Activated CD4-positive, alpha-beta T cell treated with anti-CD3 and anti-CD28 coated beads, Interleukin-10, Interleukin-2, amounts not matched to agents 100 ng/mL and 50 ng/mL, durations not matched to agents 16 hours and 8 hours (primary cell): ENCODE measurements at places on chromosomes 1 and 21.

- no peak for DNase-seq
These were observed 1.9 kb upstream of the OR2T10 start for GRCh38 chr1:248599396-248599795.

DNA sequence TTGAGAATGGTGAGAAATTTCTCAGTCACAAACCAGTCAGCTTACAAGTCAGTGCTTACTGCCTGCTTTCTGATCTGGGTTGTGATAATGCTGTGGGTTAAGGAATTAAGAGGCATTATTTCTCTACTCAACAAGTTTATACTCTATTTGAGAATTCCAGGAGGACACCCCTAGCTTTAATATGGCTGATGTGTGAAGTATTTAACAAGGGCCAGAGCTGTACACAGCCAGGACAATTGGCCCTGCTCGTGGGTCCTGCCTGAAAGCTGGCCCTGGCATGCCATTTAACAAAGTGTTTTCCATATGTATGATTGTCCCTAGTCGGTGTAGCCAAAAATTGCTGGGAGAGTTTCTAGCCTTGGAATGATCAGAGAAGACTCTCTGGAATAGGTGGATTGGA is 43.2 kb downstream of the HHAT start:
- no peak for DNase-seq

GRCh38 chr1:40855513-40855912 is 6.7 kb downstream of the CITED4 start:
- DNase-seq = peak; percentile 17

GRCh38 chr1:19412654-19413053 is 72.7 kb downstream of the CAPZB start:
- no peak for DNase-seq

GRCh38 chr1:147167365-147167764 is 4.9 kb downstream of the PRKAB2 start:
- DNase-seq = no peak

- DNase-seq = no peak
These were observed 81.9 kb downstream of the SPATA17 start for GRCh38 chr1:217712925-217713597.

- DNase-seq = no peak
These were observed 44.2 kb upstream of the KCNE2 start for GRCh38 chr21:34319585-34319984.

DNA sequence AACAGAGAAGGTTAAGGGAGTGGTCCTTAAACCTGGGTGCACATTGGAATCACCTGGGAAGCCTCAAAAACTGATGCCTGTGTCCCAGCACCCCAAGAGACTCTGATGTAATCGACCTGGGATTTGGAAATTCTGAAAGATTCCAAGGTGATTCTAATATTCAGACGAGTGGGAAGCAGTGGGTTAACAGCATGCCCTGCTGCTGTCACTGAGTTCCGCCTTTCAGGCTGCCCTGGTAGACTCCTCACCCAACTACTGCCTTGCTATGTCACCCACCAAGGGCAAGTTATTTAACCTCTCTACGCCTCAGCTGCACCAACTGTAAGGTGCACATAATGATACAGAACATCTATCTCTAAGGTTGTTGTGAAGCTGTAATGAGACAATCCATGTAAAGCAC is 59.2 kb downstream of the CD34 start:
- DNase-seq = no peak

DNA sequence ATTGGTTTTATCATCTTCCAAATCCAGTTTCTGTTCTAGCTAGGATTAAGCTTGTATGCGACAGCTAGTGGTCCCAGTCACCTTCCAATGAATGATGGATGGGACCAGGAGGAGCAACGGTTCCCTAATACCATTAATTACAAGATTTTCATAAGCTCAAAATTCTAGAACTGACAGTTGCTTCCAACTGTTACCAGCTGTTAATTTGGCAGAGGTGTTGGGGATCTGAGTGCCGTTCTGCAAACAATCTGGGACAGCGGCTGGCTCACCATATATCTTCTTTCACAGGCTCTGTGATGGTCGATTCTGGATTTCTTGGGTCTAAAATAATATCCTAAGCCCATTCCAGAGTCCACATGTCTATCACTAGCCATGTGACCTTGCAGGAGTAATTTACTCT is 34.5 kb upstream of the RALGPS2 start:
- no peak for DNase-seq

GRCh38 chr1:232793944-232794343 is 11.3 kb upstream of the MAP10 start:
- peak; percentile 42 for DNase-seq

GRCh38 chr1:241677201-241677600 is 25.1 kb downstream of the WDR64 start:
- peak; percentile 46 for DNase-seq

DNA sequence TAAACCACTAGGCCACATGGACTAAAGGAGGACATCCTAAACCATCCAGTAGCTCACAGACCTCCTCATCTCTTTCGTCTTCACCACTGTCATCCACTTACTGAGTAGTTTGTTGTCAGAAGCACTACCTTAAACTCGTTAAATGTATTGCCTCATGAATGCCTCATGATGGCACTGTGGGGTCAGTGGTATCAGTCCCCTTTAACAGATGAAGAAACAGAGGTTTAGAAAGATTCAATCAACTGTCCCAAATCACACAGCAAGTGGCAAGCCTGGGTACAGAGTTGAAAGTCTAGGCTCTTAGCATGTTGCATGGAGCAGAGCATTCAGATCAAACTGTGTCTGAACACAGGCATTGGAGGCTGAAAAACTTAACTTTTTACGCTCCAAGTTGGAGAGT is 183.6 kb upstream of the KIAA0040 start:
- DNase-seq = peak; percentile 31

GRCh38 chr1:41589395-41589794 is 104.9 kb upstream of the EDN2 start:
- no peak for DNase-seq

DNA sequence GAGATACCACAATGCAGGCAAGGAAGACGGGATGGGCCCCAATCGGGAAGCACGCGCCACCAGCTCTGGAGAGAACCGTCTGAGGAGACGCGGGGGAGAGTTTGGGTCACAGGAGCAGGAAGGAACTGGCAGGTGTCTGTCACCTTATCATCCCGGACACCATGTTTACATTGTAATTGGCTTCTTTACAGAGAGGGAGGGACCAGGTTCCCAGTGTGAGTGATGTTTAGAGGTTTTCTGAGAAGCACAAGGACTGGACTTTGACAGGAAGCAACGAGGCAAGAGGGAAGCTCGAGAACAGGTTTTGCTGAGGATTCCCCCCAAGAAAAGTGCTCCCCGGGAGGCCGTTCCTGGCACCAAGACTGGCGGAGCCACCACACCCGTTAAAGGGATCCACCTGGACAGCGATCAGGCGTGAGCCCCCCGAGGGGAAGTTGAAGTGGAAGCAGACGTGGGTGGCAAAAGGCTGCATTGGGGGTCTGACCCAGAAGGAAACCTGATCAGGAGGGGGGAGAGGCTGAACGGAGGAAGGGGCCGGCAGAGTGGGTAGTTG is 957 bp downstream of the EPS15 start:
- DNase-seq = peak; percentile 68

DNA sequence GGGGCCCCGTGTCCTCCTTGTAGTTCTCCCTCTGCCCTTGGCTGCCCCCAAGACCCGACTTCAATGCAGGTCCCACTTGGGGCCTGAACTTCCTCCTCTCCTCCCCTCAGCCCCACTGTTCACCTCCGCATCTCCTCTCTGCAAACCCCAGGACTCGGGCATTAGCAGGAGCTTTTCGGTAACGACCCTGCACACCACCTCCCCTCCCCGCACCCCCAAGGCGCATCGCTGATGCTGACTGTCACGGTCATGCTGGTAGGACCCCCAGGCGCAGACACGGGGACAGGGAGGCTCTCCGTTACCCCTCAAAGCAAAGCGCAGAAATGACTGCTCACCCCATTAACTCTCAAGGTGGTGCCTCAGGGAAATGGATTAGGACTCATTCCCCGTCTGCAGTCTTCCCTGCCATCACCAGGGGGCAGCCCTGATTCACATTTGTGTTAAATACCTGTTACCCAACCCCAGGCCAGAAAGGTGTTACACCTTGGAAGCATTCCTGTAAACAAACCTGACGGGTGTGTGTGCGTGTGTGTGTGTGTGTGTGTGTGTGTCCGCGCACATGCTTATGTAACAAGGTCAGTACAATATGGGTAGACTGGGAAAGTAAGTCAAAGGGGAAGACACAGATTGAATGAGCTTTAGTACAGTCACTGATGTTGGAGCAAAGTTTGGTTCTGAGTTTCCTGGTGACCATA is 6.4 kb upstream of the GUCA2B start:
- DNase-seq = peak; percentile 74

DNA sequence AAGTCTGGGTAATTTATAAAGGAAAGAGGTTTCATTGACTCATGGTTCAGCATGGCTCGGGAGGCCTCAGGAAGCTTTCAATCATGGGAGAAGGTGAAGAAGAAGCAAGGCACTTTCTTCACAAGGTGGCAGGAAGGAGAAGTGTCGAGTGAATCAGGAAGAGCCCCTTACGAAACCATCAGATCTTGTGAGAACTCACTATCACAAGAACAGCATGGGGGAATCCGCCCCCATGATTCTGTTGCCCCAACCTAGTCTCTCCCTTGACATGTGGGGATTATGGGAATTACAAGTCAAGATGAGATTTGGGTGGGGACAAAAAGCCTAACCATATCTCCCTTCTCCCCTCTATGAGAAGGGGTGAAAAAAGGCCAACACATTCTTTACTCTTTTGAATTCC is 11.2 kb upstream of the IVNS1ABP start:
- no peak for DNase-seq

DNA sequence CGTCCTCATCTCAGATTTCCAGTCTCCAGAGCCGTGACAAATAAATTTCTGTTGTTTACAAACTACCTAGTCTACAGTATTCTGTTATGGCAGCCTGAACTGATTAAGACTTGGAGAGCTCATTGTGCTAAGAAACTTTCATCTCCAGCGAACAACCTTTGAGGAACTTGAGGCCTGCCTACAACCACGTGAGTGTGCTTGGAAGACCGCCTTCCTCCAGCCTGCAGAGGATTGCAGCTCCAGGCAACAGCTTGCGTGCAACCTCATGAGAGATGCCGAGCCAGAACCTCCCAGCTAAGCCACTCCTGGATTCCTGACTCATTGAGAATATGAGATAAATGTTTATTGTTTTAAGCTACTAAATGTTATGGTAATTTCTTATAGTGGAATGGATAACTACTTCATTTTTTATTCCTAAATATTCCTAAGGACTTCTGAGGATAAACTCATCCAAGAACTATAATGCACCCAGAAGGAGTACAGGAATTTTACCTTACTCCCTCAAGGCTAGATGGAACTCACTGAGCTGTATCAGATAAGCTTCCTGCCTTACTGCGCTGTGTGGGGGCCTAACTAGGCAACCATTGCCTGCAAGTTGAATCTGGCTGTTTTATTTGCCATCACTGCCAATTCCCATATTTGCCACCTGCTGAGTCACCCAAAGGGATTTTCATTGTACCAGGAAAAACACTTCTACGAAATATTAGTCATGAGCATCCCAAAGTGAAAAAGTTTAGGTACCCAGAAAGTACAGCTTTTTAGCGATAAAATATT is 17.6 kb downstream of the FAM177B start:
- DNase-seq = no peak

DNA sequence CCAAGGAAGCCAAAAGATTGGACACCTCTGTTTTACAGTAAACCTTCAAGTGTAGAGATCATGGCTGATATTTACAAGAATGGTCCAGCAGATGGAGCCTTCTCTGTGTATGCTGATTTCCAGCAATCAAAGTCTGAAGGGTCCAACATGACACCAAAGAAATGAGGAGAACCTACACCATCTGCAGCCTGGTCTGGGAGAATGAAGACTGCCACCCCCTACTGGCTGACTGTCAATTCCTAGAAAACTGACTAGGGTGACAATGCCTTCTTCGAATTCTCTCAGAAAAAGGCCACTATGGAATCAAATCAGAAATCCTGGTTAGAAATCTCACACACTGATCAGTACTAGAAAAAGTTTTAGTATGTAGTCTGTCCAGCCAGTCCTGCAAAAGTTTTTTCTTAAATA is 83.3 kb downstream of the CDC42BPA start:
- DNase-seq = peak; percentile 25

DNA sequence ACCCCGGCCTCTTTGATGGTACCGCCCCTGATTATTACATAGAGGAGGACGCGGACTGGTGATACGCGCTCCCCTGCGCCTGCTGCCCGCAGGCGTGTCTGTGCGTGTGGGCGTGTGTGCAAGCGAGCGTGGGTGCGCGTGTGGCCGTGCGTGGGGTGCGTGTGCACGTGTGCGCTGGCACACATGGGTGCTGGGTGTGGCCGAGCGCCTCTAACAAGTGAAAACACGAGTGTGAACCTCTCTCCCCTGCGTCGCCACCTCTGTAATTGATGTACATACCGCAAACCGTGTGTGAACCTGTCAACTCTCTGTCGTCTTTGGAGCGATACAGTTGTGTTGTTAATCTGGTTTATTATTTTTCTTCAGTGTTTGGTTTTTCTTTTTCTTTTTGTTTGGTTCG is 87.8 kb upstream of the TMEM51 start:
- DNase-seq = no peak

DNA sequence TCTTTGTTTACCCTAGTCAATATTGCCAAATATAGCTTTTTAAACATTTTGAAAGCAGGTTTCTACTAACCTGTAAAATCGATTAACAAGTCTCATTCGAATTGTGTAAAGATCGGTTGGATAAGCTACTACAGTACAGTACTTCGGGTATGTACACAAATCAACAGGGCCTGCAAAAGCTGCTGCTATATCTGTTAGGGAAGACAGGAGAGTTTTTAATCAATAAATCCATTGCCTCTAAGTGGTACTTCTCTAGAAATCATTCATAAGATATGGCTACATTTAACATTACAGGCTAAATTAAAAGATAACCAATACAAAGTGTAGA is 34.8 kb upstream of the PSMG1 start:
- no peak for DNase-seq

DNA sequence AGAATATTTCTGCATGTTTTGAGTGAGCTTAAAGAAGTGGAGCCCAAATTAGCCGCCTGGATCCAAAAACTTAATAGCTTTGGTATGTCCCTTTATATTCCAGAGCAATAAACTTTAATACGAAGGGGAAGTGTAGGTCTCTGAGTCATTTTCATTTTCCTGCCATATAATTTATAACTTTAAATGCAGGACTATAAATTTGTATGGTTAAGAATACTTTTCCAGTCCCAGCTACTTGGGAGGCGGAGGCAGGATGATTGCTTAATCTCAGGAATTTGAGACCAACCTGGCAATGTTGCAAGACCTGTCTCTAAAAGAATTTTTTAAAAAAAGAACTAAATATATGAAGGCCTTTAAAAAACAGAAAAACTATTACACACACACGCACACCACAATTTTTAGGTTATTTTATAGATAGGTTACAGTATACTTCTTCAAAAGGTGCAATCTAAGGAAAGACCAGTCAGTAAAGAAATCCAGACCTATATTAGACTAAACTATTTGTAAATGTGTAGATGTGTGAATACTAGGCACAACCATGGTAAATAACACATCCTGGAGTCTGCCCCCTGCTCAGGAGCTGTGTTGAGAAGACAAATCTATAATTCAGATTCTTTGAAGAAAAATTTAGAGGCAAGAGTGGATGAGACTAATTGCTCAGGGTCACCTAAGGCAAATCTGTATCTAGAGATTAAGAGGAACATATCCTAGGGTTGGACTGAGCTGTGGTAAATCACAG is 80.3 kb downstream of the TTC3 start:
- DNase-seq = no peak

- no peak for DNase-seq
These were observed 1.3 kb downstream of the UBL4B start for GRCh38 chr1:110113551-110113950.
